ENCODE measurements at places on chromosomes 3 and 15. TPM values are rescaled to one million over a fixed set of nuclear protein-coding genes. Genes with fewer than 3 reads are reported as not detected.

The GHSR gene
- not detected for total RNA-seq

The FETUB gene
- total RNA-seq, result not detected

The GPR62 gene
- total RNA-seq, result 0.22 TPM

The COLQ gene
- 1.5 TPM for total RNA-seq

All from mucosa of descending colon (tissue), 3 donors.